ENCODE measurements at places on chromosomes 5 and 9. TPM values are rescaled to one million over a fixed set of nuclear protein-coding genes. Genes with fewer than 3 reads are reported as not detected.
A peak's percentile ranks its signal among the peaks of the same experiment; 100 is the strongest.

HSPA5 gene
- total RNA-seq: 251 TPM

TPM2 gene
- total RNA-seq: 6.6 TPM

LRRTM2 gene
- total RNA-seq: not detected

PCDHGC3 gene
- total RNA-seq: 8.5 TPM

BAAT gene
- 459 TPM for total RNA-seq

SLC46A2 gene
- not detected for total RNA-seq

SNCAIP gene
- 0.23 TPM for total RNA-seq

DNM1 gene
- 3.7 TPM for total RNA-seq

SH3GL2 gene
- total RNA-seq: not detected

PCDHB12 gene
- total RNA-seq: 0.28 TPM

C5orf15 gene
- total RNA-seq: 15.2 TPM

ODF2 gene
- total RNA-seq: 6.6 TPM

DNA sequence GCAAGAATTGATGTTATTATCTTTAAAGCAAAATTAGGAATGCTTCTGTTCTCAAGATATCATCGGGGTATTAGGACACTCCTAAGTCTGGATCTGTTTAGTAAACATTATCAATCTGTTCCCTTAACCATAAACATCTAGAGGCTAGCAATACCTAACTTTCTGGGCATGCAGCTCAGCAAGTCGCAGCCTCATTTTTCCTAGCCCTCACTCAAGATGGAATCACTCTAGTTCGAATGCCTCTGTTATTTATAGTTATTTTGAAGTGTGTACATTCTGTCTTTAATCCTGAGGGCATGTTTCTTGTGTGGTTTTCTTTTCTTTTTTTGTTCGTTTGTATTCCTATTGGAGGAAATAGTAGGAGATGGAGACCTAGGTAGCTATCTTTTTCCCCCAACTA, 66.9 kb downstream of the FER start:
- DNase-seq: no peak

- no peak for DNase-seq
Observed at GRCh38 chr5:88092958-88093605, 175.6 kb downstream of the TMEM161B start.

DNA sequence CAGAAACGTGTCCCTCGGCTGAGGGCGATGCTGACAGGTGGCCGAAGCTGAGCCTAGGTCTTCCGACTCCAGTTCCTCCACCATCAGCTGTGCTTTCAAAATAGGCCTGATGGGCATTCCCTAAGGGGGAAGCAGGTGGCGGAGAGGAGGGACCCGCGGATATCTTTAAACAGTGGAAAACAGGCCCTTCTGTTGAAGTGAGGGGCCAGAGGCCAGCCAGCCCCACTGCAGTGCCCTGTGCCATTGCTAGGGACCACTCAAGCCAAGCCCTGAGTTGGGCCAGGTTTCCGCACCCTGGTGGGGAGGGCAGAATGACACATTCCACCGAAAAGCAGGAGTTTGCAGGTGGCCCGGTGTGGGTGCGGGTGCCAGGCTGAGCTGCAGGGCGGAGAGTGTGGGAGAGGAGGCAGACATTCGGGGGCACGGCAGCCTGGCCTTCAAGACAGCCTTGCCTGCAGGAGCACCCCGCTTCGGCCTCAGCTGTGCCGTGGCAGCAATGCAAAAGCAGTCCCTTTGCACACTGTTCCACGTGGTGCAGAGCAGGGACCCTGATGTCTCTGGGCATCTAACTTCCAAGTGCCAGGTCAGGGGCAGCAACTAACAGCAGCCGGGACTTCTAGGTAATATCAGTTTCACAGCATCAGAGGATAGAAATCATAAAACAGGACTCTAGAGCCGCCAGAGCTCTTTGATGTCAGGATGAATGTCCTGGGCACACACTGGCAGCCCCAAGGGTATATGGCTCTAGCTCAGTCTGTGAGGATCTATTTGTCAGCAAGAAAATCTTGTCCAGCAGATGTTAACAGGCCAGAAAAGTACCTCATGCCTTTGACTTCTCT, 17.2 kb downstream of the HNRNPH1 start:
- no peak for DNase-seq

GRCh38 chr5:98492258-98492657, 281.2 kb upstream of the RGMB start:
- DNase-seq: no peak

DNA sequence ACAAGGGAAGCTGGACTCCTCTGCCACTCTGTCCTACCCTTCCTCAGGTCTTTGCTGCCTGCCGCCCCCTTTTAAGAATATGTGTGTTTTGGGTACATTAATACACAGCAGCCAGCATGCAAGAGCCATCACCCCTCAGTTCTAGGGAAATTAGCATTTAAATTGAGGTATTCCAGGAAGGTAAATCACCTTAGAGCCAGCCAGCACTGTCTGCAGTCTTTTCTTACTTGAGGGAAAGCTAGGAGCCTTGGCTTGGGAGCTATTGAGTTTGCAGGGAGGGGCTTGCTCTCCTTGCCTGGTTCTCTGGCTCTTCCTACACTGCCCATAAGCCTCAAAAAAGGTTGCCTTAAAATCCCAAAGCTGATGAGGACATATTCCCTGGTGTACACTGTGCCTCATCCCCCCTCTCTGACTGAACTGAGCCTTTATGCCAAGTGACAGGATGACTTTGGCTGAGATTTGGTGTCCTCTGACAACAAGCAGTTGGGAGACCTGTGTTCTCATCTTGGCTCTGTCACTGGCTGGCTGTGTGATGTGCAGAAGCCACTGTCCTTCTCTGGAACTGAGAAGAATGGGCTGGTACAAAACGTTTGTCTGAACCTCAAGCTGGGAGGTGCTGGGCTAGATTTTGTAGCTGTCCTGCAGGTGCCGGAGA, 54.1 kb downstream of the TRIM32 start:
- DNase-seq: no peak

GRCh38 chr5:15117688-15118087, 246.1 kb upstream of the ANKH start:
- no peak for DNase-seq

- DNase-seq: no peak
Observed at GRCh38 chr5:26757941-26758340, 280.4 kb downstream of the CDH9 start.

- DNase-seq: no peak
Observed at GRCh38 chr5:146179696-146180095, 2.8 kb downstream of the LARS1 start.

GRCh38 chr9:88533951-88534455, 975 bp upstream of the NXNL2 start:
- DNase-seq: no peak

DNA sequence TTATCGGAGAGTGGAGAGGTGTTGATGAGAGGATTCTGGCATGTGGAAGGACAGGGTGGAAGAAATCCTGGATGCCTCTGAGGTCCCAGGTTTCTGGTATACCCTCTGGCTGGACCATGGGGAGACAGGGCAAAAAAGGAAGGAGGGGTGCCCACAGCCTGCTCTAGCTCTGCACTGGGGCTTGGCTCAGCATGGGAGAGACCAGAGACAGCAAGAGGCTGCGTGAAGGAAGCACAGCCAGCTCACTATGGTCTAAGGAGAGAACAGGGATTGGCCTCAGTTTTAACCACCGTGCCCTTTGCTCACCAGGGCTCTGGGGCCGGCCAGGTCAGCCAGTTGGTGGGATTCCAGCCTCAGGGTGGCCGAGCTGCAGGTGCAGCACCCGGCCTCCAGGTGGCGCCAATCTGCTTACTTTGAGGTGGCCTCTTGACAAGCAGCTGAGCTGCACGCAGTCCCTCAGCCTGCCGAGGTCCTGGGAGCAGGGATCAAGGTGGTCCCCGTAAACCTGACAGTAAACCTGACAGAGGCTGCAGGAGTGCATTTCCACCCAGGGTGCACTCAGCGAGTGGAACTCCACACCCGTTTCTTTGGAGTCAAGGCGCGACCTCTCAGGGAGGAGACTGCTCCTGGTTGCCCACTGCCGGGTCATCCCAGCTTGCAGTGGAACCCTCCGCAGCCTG, 25.0 kb upstream of the SPTLC1 start:
- peak; percentile 87 for DNase-seq

- no peak for DNase-seq
Observed at GRCh38 chr9:27160636-27161035, 51.6 kb downstream of the TEK start.

- DNase-seq: no peak
Observed at GRCh38 chr5:32531885-32532520, 53.4 kb upstream of the SUB1 start.

GRCh38 chr5:120533581-120533980, 69.5 kb downstream of the PRR16 start:
- DNase-seq: no peak

GRCh38 chr5:108201721-108202120, 180.2 kb downstream of the FBXL17 start:
- no peak for DNase-seq

DNA sequence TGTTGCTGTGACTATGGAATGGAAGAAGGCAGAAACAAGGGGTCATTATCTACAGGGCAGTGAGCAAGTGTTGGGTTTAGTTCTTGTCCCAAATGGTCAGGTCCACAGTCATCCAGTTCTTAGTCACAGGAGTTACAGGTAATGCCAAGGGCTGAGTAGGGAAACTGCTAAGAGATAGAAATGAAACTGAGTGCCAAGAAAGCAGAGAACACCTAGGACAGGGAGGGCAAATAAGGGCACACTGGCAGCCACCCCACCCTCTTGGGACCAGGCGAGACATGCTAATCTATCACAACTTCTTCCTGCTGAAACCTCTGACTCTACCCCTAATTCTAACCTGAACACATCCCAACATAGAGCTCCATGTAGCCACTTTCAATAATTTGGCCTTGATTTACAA, 103.2 kb downstream of the KLF4 start:
- no peak for DNase-seq

GRCh38 chr5:72572236-72572765, 65.1 kb upstream of the ZNF366 start:
- no peak for DNase-seq

DNA sequence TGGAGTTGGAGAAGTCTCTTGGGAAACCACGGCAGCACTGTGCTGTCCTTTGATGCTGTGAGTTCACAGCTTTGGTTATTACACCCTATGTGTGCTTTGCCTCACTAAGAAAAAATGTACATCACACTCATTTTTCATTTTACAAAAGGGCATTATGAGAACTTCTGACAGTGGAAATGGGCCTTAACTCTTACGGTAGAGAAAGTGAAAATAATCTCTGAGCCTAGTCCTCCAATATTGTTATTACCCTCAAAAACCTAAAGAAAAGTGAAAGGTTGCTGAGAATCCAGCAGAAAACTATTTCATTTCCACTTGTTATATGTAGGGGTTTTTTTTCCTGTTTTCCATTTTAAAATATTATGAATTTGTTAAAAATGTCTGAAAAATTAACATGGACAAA, 8.2 kb upstream of the OR13D1 start:
- no peak for DNase-seq

DNA sequence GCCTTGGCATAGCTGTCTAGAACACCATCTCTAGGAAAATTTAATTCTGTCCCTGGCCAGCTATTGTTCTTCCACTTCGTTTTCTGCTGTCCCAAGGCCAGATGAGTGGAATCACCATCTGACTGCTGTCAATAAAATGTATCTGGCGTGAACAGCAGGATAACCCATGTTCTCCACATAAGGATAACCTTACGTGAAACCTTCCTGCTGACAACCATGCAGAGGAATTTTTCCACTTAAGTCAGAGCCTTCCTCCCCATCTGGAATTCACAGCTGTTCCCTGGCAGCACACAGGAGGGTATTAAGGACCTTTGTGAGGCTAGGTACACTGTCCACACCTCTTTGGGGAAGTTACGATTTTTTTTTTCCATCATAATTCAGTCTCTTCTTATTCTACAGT, 28.6 kb downstream of the RNF44 start:
- no peak for DNase-seq

DNA sequence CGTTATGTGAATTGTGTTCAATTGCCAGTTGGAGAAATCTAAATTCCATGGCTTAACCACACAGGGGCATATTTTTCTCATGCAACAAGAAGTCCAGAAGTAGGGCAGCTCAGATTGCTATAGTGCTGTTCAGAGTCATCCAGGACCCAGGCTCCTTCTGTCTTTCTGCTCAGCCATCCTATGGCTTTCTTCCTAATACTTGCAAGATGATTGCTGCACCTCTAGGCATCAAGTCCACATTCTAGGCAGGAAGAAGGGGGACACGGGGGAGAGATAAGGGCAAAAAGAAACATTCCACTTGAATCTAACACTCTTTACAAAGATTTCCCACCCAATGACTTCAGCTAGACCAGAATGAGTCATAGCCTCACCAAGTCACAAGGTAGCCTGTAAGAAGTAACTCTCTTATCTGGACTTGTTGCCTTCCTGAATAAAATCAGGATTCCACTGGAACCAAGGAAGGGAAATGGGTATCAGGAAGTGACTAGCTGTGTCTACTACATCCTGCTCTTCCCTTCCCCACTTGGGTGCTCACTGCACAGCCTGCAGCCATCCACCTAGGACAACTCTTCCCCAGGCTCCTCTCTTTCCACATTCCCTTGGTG, 5.3 kb downstream of the ERAP2 start:
- DNase-seq: no peak

DNA sequence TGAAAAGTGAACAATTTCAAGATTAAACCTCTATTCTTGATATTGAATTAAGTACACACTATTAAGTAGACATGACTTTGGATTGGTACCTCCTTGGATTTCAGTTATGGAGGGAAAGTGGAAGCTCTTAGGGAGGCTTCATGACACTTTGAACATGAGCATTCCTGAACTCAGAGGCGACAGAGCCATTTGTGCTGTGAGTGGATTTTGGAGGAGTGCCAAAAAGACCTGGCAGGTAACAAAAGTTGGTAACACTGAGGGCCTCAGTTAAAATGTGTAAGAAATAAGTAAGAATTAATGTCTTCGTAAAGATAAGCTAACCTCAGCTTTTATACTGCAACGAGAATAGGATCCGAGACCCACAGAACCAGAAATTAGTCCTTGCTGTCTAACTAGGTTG, 356.7 kb downstream of the ARRDC3 start:
- no peak for DNase-seq

- DNase-seq: no peak
Observed at GRCh38 chr9:87471746-87472145, 25.9 kb upstream of the DAPK1 start.

DNA sequence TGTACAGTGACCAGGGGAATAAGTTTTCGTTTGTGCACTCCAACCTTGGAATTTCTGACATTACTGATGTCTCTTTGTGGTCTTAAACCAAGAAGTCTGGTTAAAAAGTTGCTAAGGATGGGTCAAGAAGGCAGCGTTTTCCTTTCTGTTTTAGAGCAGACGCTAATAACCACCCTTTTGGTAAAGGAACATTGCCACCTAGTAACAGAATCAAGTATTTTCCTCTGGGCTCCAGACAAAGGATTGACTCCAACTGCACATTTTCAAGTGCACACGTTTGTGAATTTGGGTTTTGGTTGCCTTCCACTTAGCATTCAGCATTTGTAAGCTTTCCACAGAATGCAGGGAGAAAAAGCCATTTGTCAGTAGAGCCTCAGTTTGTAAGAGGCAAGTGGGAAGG, 22.2 kb upstream of the CEP78 start:
- no peak for DNase-seq
